ENCODE measurements at places on chromosomes 1 and 21.

GRCh38 chr1:37306871-37307270, 167.5 kb upstream of the ZC3H12A start:
- DNase-seq = no peak

- no peak for DNase-seq
These were observed 32.4 kb upstream of the CEP350 start for GRCh38 chr1:179921981-179922872.

- DNase-seq = no peak
These were observed 17.6 kb downstream of the COQ8A start for GRCh38 chr1:226957714-226958113.

- DNase-seq = no peak
These were observed 80.2 kb downstream of the RABGAP1L start for GRCh38 chr1:174239541-174239940.

DNA sequence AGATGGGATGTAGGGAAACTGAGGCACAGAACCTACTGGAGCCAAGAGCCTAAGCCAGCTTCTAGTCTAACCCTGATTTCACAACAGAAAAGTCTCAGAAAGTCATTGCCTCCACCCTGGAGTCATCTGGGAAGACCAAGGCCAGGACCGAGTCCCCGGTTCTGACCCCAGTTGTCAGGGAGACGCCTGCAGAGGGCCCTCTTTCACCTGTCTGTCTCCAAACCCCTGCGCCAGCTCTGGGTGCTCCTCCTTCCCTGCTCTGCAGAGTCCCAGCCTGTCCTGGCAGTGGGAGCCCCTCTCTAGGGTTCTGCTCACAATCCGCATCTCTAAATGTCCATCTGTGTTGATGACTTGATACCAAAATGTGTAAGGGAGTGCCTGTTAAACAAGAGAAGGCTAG, 149.7 kb downstream of the PGBD5 start:
- DNase-seq = no peak

- DNase-seq = no peak
These were observed 48.0 kb downstream of the MAN1C1 start for GRCh38 chr1:25664357-25665199.

DNA sequence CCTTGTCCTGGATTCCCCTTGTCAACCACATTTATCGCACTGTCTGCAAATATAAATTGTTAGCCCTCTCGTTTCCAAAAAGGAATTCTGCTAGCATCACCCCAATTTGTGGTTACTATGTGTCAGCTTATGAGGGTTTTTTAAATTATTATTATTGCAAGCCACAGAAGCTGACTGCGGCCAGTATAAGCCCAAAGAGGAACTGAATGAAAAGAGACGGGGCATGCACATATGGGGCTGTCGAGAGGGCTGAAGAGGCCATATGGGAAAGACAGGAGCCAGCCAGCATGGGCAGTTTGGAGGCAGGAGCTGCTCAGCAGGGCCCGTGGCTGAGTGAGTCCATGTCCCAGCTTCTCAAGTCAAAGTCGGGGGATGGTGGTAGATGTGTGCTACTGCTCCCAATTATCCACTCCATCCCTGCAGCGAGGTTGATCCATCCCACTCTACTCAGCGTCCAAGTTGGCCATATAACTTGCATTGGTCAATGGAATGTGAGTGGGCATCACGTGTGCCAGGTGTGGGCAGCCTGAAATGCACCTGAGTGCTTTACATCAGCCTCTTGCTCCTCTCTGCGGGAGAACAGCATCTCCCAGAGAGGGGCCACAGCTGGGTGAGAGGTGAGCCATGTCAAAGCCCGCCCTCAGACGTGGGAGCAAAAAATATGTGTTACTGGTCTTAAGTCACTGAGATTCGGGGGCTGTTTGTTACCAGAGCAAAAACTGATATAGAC, 37.6 kb upstream of the LDLRAP1 start:
- no peak for DNase-seq

DNA sequence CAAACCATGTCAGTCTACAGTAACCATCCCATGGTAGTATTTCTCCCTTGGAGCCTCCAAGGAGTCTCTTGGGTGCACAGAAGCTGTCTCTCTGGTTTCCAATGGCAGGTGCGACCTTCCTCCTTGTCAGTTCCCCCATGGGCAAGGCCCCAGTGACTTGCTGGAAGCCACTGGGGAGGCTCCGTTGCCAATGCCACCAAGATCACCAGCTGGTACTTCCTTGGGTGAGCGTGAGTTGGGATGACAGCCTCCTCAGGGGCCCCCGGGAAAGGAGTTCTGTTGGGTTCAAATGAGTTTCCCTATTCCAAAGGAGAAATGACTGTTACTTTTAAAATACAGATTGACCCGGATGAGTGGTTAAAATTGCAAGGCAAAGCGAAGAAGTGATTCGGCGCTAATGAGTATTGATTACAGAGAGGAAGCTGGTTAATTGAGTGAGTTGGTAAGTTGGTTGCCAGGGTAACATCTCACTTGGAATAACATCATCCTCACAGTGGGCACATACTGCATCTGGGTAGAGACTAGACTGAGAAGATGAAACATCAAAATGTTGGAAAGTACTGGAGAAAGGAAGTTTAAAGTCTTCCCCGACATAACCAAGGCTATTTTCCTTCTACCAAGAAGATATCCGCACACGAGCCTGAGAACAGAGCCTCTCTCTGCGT, 53.0 kb upstream of the LAPTM5 start:
- DNase-seq = no peak
